ENCODE measurements at places on chromosomes 6 and 20.

DNA sequence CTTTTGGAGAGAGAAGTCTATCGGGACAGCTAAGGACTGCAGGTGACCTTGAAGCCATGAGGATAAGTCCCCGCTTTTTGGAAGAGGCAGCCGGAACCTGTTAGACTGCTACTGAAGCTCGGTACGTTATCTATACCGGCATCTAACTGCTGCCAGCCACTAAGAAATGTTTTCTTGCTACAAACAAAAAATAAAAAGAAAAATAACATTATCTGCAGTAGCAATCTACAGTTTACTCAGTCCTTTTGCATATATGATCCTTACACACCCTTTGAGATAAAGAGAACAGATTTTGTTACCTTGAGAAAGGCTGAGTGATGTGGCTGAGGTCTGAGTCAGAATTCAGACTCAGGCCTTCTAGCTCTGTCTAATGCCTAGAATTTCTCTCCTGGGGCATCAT, 314.6 kb downstream of the CDH26 start:
- no peak for DNase-seq

- no peak for DNase-seq
These were observed 87.5 kb upstream of the NAA20 start for GRCh38 chr20:19929481-19930145.

GRCh38 chr6:163406366-163406765, 8.2 kb upstream of the QKI start:
- no peak for DNase-seq

DNA sequence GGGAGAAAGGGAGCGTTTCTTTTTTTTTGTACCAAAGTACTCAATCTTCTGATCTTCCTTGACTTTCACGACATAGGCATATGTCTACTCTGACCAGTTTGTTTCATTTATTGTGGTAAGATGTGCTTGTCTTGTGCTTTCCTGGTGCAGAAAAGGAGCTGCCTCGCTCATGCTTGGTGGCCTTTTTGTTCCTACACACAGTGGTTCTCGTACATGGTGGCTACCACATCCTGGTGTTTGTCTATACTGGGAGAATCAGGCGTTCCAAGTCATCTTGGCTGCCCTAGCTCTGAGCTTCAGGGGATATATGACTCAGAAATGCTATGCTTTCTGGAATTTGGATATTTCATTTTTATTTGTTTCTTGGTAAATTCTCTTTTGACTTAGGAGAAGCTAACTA, 31.8 kb downstream of the MYB start:
- DNase-seq = peak; percentile 80

GRCh38 chr6:120805276-120805675, 529.0 kb downstream of the TBC1D32 start:
- peak; percentile 4 for DNase-seq

DNA sequence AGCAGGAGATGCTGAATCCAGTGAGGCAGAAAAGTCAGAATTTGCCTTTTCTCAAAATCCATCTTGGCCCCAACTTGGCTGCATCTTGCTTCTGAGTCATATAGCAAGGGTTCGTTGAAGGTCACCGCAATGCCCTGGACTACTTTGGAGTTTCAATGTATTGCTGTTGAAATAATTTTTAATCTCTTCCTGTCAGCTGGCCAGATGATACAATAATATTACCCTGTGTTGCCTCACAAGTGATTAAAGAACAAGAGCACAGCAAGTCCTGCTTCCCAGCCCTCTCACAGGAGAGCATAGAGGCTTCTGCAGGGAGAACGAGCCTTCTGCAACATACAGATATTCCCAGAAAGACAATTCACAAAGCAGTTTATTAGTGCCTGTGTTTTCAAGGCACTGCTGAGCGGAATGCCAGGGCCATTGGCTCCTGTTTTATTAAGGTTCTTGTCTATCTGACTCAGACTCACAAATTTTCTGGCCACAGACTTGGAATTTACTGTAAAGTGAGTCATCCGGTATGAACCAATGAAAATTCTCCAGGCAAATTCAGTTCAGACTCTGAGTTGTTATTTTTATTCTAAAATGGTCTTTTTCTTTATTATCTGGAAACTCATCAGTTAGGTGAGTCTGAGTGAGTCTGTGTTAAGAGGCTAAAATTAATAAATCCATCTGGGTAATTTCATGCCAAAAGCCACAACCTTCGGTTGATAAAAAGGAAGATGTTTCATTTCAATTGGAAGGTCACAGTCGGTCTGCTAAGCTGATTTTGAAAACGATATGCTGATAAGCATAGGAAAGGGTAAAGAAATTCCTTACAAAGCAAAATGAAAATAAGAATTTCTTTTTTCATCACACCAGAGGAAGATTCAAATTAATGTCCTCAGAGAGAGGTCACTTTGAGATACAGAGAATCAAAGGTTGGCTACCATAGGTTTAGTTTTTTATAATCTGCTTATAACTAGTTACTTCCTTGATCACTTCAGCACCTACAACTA, 289.4 kb upstream of the STXBP5 start:
- DNase-seq = peak; percentile 98

- no peak for DNase-seq
These were observed 2.6 kb downstream of the SRSF6 start for GRCh38 chr20:43460172-43460829.

GRCh38 chr20:4673371-4674001, 48.2 kb upstream of the PRND start:
- DNase-seq = no peak

- DNase-seq = no peak
These were observed 426.8 kb upstream of the SOX4 start for GRCh38 chr6:21166754-21167153.

DNA sequence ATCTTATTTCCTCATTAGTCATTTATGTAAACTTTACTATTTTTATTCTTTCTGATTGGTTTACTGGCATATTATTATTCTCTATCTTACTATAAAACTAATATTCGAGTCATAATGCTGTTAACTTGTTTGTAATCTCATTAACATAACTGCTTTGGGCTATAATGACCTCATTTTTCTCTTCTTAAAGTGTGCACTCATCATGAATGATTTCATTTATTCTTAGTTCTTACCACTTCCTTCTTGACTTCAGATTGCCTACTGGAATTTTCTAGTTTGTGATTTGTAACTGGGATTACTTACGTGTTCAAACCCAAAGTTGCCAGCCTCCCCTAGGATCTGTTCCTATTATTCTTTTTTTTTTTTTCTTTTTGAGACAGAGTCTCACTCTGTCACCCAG, 91.8 kb upstream of the TNFAIP3 start:
- no peak for DNase-seq

GRCh38 chr6:105851113-105851580, 235.0 kb upstream of the PRDM1 start:
- DNase-seq = peak; percentile 19

DNA sequence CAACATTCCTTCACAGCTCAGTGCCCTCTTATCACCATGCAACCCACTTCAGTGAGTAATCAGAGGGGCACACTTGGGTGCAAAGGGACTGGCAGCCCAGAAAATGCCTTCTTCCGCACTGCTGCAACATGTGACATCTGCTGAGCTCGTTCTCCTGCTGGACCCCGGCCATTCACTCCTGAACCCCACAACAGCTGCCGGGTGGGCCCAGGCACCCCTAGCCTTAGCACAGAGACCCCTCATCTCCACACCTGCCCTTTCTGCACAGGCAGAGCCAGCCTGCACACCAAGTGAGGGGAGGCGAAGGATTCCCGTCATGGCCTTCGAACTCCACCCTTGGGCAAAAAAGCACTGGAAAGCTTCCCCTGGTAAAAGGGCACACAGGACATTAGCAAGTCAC, 164.3 kb upstream of the RIN2 start:
- no peak for DNase-seq

DNA sequence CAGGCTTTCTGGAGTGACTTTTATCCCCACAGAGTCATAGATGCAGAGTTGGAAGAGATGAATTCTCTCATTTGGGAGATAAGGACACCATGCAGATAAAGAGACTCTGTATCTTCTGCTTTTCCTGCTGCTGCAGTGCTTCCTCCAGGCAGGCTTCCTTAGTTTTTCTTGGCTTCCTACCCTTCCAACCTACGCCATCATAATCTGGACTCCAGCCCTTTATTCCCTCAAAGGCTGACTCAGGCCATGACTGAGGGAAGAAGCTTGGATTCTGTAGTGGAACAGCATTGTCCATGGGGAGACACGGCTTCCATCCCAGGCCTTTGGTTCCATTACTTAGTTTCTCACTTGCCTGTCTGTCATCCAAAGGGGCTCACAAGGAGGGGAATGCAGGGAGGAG, 6.5 kb upstream of the RNF24 start:
- peak; percentile 53 for DNase-seq

GRCh38 chr6:122129313-122130025, 270.0 kb upstream of the HSF2 start:
- DNase-seq = no peak

DNA sequence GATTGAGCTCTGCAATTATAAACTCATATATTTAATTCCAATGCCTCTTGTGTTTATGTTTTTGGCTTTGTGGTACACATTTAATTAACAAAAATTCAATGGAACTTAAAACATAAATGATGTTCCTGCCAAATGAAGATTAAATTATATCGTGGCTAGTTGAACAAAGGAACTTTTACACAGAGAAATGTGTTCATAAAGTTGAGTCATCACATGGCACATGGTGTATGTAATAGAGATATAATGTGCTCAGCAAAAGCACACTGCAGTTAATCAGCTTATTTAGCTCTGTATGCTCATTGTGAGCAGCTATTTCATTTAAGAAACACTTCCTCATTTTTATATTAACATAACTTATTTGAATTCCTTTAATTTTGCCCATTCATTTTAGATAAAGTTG, 1295.6 kb upstream of the CITED2 start:
- peak; percentile 67 for DNase-seq

DNA sequence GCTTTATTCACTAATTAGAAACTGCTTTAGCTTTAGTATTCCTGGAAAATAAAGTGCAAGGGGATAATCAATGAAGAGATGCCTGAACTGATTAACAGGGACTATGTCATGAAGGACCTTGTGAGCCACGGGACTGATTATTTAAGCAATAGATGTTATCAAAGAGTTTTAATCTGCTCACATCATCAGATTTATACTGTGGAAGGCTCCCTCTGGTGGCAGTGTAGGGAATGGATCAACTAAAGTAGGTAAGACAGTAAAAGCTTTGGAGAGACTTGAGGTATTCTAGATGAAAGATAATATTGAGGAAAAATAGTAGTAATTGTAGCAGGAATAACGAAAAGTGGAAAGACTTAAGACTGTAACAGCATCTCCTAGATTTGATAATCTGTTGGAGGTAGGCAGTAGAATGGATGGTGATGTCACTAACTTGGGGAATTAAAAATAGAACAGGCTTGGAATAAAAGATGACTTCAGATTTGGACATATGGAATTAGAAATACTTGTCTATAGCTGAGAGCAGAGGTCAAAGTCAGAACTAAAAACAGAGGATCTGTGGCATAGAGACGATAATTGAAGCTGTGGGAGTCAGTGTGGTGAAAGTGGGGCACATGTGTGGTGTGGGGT, 80.3 kb upstream of the HTR1E start:
- peak; percentile 21 for DNase-seq

DNA sequence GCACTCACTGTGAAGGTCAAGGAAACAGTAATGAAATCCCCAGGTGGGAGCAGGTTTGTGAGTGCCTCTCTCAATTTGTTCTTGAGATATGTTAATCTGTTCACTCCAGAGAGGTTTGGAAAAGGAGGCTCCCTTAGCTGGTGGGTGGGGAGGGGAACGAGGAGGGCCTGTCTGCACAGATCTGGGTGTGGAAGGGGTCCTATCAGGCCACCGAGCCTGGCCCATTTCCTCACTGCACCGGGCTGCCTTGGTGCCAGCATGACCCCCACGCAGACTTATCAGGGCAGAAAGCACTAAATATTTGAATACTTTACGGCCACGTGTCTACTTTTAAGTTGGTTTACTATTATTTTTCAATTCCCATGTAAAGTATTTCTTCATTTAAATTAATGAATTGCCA, 8.3 kb downstream of the AGPAT4 start:
- DNase-seq = no peak

- DNase-seq = no peak
These were observed 10.0 kb downstream of the CDH4 start for GRCh38 chr20:61262036-61262435.

- DNase-seq = no peak
These were observed 28.3 kb upstream of the SH3BGRL2 start for GRCh38 chr6:79602859-79603258.

GRCh38 chr6:6885521-6886170, 222.1 kb upstream of the RREB1 start:
- DNase-seq = no peak

GRCh38 chr6:23091795-23092194, 522.4 kb downstream of the HDGFL1 start:
- DNase-seq = peak; percentile 32

DNA sequence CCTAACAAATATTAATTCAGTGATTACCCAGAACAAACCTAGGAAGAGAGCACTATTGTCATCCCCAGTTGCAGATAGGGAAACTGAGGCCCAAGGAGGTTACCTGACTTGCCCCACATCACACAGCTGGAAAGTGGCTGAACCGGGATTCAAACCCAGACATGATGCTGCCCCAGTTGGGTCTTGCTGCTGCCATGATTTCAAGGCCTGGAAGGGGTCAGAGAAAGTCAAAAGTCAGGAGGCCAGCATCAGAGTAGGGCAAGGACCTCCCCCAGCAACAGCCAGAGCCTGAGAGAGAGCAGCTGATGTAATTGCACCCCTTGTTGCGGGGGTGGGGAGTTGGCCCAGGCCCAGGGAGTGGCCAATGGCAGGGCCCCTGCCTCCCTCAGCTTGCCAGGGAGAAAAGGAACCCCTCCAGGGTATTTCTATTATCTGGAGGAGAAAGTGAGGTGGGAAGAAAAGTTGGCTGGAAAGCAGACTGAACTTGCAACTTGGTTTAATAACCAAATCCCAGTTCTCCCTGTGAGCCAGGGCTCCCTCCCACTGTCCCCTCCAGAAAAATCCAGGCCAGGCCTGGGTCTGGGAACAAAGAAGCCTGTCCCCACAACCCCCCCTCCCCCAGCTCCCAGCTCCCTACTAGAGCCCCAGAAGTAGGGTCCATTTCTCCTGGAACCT, 83.6 kb downstream of the MRPL14 start:
- DNase-seq = peak; percentile 56

Measured in fibroblast of skin of right biceps (primary cell).